ENCODE measurements at places on chromosomes 13 and 19.

DNA sequence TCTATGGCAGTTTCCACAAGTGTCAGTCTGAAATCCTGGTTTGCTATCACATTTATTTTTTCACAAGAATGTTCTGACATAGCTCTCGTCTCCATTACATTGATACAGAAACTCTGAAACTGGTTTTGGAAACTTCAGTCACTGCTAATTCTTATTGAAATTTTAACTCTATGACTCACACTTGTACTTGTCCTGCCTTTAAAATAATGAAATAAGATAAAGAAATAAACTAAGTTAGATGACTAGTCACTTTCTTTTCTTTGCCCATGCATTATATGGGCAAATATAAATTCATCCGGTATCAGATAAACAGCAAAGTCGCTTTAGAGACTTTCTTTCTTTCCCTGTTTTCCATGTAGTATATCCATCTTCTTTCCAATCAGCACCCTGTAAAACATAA, 257.5 kb downstream of the PCDH9 start:
- DNase-seq: no peak

- DNase-seq: no peak
These were observed 26.9 kb downstream of the RFX1 start for GRCh38 chr19:13979244-13979615.

GRCh38 chr19:47756953-47757608, 11.7 kb downstream of the NOP53 start:
- no peak for DNase-seq

DNA sequence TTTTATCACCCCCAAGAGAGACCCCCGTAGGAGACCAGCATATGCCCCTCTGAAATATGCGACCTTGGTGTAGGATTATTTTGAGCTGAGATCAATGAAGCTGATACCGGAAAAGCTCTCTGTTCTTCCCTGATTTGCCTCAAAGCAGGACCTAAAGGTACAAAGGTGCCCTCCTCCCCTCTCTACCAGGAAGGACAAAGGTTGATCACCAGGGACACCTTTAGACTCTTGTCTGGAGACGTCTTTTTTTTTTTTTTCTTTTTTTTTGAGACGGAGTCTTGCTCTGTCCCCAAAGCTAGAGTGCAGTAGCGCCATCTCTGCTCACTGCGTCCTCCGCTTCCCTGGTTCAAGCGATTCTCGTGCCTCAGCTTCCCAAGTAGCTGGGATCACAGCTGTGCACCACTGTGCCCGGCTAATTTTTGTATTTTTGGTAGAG, 792 bp upstream of the PEX11G start:
- no peak for DNase-seq

DNA sequence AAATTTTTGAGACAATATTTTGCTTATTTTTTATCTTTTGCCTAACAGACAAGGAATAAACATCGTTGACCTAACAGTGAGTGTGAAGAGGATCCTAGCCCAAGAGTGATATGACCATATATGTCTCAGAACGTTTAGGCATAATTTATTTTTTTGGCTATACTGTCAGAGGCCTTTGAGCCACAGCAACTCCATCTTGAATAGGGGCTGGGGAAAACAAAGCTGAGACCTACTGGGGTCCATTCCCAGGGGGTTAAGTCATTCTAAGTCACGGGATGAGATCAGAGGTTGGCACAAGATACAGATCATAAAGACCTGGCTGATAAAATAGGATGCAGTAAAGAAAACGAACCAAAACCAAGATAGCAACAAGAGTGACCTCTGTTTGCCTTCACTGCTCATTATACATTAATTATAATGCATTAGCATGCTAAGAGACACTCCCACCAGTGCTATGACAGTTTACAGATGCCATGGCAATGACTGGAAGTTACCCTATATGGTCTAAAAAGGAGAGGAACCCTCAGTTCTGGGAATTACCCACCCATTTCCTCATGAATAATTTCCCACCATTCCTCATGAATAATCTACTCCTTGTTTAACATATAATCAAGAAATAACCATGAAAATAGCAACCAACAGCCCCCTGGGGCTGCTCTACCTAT, 510.9 kb upstream of the PCDH9 start:
- DNase-seq: no peak

GRCh38 chr19:18176367-18177310, 3.0 kb downstream of the IFI30 start:
- DNase-seq: no peak

- DNase-seq: no peak
These were observed 709.8 kb downstream of the PCDH17 start for GRCh38 chr13:58341318-58341717.

GRCh38 chr13:99983499-99984401, 2.2 kb downstream of the ZIC2 start:
- no peak for DNase-seq

DNA sequence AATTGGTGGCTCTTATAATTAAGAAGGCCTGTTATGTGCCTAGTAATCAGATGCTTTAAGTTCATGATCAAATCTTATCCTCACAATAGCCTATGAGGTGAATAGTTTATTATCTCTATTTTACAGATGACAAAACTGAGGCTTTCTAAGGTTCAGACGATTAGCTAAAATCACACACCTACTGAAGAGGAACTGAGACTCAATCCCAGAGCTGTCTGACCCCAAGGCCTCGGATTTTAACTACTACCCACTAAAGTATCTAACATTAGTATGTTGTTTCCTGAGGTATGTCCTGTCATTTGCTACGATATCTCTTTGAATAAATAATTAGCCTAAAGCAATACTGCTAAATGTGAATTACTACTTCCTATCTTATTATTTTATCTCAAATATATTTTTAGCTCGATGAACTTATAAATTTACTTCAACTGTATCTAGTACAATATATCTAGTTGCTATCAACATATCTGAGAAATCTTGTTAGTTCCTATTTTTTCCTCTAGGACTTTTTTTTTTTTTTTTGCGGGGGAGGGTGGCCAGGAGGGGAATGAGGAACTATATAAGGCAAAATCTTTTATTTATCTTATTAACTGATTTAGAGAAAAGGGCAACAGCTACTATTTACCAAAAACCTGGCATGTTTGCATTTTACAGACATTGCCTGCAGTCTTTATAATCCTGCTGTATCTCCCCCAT, 118.5 kb downstream of the ABCC4 start:
- DNase-seq: no peak
